EH (cell line): ENCODE measurements at places on chromosomes 6 and 20.

- DNase-seq = peak; percentile 95
Observed at GRCh38 chr6:35596448-35597442, 84.0 kb upstream of the TULP1 start.

- DNase-seq = no peak
Observed at GRCh38 chr6:168452685-168453377, 11.8 kb downstream of the SMOC2 start.

DNA sequence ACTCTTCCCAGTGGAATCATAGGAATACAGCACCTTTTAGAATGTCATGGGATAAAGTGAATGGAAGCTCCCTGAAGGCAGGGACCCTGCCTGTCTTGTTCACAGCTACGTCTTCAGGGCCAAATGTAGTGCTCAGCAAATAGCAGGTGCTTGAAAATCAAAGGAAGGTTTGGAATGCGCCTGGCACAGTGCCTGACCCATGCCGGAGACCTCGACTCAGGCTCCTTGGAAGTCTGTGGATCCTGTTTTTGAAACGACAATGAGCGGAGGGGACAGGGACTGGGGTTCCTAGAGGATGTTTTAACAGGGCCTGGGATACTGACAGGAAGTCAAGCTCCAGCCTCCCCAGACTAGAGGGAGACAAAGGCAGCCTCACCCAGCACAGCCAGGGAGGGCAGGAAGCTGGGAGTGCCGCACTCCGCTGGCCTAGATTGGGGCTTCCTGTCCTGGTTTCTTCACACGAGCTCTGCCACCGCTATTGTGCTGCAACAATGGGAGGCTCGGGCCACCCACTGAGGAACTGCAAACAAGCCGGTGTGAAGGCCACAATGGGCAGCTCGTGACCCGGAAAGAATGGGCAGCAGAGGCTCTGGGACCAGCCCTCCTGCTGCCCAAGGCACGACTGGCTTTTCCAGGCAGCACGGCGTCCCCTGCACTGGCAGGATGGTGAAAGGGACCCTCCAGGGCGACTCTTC lies 76.7 kb downstream of the PREX1 start:
- no peak for DNase-seq

DNA sequence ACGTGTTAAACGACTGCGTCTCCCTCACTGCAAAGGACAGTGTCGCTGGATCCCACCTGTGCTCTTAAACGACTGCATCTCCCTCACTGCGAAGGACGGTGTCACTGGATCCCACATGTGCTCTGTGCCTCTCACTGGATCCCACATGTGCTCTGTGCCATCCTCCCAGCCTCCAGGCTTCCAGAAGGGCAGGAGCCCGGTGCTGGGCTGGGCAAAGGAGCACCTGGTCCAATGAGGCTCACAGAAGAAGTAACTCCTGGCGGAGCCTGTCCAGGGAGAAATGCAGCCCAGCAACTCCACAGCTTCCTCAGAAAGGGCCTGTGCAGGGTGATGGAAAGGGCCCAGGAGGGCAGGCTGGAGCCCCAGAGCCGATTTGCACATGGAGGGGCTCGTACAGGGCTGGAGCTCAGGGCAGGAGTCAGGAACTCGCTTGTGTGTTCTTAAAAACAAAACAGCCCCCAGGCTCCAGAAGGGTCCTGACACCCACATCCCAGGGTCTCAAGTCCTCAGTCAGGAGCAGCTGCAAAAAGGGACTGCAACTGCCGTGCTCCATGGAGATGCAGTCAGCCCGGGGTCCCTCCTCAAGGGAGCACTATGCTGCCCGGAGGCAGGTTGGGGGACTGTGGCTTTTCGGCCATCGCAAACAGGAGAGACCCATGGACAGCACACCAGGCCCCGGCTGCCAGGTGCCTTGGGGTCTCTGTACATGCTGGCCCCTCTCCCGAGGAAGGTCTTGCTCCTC lies 52.7 kb downstream of the DLL1 start:
- DNase-seq = no peak

- no peak for DNase-seq
Observed at GRCh38 chr6:106359959-106360409, 533 bp upstream of the CRYBG1 start.

- peak; percentile 36 for DNase-seq
Observed at GRCh38 chr6:41572613-41573012, 26.4 kb downstream of the FOXP4 start.

DNA sequence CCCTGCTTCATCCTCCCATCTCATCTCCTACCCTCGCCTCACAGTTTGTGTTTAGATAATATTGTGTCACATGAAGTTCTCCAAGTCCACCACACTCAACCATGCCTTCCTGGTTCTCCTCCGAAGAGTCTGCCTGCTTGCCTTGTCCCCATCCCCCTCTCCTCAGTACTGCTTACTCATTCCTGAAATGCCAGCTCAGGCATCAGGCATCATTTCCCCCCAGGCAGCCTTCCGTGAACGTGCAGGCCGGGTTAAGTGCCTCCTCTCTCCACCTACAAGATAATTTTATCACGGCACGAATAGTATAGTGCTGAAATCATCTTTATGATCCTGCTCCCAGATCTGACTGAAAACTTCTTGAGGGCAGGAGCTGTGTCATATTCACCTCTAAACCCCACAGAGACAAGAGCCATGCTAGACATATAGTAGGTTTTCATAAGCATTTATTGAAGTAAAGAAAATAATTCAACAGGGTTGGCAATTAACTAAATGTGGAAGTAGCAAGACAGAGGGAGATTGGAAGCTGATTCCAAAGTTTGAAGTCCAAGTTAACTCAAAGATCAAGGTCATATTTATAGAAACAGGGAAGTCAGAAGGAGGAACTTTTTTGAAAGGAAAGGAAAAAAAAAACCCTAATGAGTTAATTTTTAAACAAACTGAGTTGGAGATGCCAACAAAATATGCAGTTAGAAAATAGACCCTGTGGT lies 48.7 kb upstream of the BMP2 start:
- DNase-seq = peak; percentile 81

DNA sequence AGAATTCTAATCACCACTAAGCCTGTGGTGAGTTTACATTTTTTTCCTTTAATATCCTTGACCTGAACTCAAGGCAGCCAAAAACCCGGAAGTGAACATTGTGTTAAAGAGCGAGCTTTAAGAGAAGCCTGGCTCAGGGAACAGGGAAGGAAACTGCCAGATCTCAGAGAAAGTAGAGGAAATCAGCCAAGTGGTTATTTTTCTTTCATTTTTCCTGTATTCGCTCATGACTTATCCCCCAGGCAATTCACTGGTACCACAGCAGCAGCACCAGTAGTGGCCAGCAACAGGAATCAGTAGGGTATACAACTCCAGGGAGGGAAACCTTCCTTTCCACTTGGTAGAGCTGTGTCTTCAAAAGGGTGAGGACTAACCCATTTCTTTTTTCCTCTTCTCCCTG lies 89.6 kb upstream of the HMGCLL1 start:
- peak; percentile 6 for DNase-seq

DNA sequence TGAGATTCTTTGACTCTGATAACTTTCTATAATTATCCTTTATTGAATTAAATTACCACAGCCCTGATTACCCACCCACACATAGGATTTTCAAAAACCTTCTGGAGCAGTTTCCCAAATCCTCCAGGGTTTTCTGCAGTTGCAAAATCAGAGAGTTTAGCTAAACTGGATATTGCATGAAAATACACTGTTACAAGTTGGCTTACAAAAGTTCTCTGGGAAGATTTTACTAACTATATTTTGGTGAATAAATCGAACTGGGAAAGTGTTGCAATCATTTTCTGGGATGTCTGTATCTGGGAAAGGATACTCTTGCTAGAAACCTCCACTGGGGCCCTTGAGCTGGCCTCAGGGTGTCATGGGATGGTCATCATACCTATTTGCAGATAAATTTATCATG lies 97.6 kb upstream of the STMND1 start:
- DNase-seq = peak; percentile 31

GRCh38 chr20:47576516-47577033 lies 74.9 kb downstream of the NCOA3 start:
- DNase-seq = peak; percentile 91

GRCh38 chr20:33176101-33176500 lies 8.1 kb downstream of the BPIFA2 start:
- no peak for DNase-seq

DNA sequence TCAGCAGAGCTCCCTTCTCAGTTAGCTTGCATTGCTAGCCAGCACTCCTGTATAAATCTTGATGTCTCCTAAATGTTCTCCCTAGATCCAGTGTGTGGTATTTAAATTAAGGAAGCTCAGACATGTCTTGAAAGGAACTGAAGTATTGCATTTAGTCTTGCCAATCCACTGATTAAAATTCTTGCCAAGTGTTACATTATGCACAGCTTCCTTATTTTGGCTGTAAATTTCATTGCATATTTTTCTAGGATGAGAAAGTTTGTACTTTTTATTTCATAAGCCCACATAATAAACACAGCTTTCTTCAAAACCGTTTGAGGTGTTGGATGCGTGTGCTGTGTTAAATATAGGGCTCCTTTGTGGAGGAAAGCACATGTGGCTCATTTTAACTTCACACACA lies 329.8 kb upstream of the FLRT3 start:
- DNase-seq = no peak

DNA sequence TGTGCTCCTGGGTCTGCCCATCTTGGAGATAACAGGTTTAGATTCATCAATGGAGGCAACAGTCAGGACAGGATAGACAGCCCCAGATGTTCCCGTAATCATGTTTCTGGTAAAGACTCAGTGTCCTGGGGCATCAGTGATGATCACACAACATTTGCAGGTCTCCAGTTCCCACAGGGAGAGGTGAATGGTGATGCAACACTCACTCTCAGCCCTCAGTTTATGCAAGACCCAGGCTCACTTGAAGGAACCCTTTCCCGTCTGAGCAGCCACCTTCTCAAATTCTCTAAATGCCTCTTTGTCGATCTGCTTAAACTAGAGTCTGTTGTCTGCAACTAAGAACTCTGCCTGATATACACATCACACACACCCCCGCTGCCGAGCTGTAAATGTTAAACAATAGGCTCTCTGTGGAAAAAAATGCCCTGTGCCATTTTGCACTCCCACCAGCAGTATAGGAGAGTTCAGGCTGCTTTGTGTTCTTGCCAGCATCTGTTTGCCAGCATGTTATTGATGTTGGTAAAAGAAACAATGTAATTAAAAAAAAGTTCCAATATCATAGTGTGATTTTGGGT lies 30.1 kb upstream of the SCP2D1 start:
- no peak for DNase-seq

GRCh38 chr6:22334778-22335177 lies 37.9 kb upstream of the PRL start:
- DNase-seq = no peak

GRCh38 chr20:19466206-19466928 lies 253.9 kb downstream of the SLC24A3 start:
- DNase-seq = no peak

DNA sequence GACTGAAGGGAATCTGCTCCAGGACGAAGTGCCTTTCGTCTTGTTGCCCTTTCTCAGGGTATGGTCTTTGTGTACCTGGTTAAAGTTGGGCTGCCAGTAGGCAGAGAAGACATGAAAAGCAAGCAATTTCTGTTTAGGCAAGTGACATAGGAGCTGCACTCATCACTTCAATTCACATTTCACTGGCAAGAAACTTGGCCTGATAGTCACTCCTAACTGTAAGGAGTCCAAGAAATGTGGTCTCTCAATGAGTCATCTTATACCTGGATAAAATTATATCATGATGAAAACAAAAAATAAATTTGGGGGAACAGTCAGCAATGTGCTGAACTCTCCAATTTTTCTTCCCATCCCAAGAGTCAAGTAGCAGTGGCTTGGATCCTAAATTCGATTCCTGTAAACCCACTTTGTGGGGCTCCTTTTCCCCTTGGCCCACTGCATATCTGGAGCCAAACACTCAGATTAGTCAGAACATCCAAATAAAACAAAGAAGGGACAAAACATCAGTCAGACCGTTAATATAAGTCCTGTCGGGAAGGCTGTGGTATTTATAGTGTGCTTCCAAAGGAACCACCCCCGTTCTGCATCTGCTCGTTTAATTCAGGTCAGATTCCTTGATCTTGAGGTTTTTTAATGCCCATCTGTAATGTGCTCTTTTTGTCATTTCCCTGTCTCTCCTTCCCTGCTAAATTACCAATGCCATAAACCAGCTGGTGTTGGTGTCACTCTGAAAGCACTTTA lies 5.0 kb upstream of the GABRR1 start:
- peak; percentile 6 for DNase-seq

DNA sequence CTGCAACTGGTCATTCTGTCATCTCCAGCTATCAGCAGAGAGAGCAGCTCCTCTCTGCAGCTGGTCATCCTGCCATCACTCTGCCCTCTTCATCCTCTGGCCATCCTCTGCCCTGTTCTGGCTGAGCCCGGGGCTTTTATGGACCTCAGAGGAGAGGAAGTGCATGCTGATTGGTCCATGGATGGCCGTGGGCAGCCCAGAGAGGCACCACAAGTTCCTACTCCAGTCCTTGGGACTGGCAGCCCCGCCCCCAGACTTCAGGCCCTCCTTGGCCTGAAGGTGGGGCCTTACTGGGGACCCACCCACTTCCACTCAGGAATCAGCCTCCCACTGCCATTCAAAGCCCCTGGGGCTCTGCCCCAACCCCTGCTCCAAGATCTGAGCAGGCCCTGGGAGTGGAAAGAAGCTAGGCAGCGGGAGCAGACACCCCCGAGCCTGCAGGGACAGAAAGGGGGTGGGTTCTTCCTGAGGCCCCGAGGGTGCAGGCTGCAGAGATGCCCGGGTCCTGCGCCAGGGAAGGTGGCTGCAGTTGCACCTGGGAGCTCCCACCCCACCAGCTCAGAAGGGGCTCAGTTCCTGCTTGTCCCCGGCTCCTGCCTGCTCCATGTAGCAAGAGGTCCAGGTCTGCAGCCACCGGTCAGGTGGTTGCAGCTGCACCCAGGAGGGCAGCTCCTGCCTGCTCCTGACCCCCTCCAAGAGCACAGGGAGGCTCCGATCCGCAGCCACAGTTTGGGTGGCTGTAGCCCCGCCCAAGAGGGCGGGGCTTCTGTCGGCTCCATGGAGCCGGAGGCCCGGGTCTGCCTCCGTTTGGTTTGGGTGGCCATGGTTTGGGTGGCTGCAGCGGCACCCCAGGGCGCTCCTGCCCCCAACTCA lies 34.1 kb upstream of the HMGA1 start:
- peak; percentile 46 for DNase-seq

GRCh38 chr20:39880890-39881289 lies 808.1 kb downstream of the MAFB start:
- peak; percentile 53 for DNase-seq

GRCh38 chr6:109606359-109606758 lies 84.6 kb downstream of the AK9 start:
- DNase-seq = no peak

GRCh38 chr6:25065666-25066065 lies 129.9 kb upstream of the RIPOR2 start:
- no peak for DNase-seq

DNA sequence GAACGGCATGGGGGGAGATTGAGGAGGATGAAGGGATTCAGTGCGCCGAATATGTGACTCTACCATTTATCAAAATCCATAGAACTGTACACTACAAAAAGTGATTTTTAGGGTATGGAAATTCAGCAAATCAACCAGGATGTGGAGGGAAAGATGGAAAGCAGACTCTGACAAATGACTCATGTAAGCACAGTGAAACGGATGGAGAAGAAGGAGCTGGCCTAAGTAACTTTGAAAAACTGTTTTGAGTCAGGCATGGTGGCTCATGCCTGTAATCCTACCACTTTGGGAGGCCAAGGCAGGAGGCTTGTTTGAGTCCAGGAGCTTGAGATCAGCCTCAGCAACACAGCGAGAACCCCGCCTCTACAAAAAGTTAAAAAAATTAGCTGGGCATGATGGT lies 39.2 kb downstream of the MUC22 start:
- DNase-seq = peak; percentile 27
